ENCODE measurements at places on chromosomes 5 and 9.

DNA sequence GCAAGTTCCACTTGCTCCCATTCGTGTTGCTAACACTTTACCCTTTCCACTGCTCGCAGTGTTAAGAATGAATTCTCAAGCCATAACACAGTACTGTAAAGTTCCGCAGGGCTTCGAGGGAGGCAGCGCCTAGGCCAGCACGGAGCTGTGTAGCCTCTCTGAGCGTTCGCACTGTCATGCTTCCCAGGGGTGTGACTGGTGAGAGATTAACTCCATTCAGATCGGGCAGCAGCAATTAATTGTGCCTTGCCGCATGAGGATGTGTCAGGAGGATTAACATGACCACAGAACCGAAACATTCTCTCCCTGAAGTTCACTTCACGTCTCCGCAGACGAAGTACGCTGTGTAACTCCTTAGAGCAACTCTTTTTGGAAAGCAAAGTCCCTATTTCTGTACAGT, 23.2 kb downstream of the ZBTB34 start:
- no peak for DNase-seq

- DNase-seq = no peak
Observed at GRCh38 chr5:76290321-76290757, 112.7 kb upstream of the IQGAP2 start.

- no peak for DNase-seq
Observed at GRCh38 chr5:169762338-169763095, 125.4 kb downstream of the DOCK2 start.

- DNase-seq = no peak
Observed at GRCh38 chr9:19161257-19162025, 34.1 kb upstream of the PLIN2 start.

DNA sequence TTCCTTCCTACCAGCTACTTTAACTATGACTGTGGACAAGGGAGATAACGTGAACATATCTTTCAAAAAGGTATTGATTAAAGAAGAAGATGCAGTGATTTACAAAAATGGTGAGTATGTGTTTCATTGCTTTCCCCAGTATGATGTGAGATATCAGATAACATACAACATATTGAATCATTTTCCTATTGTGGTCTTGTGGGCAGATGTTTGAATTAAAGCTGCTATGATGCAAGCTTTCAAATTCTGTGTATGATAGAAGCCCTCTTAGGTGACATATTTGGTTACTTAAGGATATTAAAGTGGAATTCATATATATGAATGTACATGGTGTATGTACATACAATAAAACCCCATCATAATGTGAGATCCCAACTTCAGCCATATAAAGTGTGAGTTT, 59.5 kb downstream of the TEK start:
- no peak for DNase-seq

GRCh38 chr9:136316896-136317676, 10.3 kb upstream of the GPSM1 start:
- no peak for DNase-seq

DNA sequence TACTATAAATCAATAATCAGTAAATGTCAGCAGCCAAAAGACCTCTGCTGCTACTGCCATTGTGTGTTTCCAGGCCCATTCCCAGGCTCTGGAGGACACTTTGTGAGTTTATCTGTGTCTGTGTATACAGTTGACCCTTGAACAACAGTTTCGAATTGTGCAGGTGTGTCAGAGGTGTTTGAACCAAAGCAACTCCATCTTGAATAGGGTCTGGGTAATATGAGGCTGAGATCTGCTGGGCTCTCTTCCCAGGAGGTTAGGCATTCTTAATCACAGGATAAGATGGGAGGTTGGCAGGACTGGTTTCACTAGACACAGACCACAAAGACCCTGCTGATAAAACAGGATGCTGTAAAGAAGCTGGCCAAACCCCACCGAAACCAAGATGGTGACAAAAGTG, 2.3 kb upstream of the TBCA start:
- no peak for DNase-seq

DNA sequence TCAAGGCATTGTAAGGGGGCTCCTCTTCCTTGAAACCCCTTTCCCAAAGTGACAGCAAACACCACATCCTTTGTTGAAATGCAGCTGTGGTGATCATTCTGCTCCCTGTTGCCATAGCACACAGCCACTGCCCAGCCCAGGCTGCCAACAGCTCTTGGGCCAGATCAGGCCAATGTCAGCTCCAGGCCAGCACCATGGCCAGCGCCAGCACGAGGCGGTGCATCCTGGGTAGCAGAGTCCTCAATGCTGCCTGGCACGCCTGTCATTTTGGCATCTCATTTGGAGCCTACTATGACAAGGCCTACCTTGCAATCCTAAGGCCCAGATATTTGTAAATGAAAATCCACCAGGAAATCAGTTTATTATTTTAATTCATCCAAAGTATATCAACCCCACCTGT, 390.6 kb downstream of the DNAH5 start:
- DNase-seq = no peak

DNA sequence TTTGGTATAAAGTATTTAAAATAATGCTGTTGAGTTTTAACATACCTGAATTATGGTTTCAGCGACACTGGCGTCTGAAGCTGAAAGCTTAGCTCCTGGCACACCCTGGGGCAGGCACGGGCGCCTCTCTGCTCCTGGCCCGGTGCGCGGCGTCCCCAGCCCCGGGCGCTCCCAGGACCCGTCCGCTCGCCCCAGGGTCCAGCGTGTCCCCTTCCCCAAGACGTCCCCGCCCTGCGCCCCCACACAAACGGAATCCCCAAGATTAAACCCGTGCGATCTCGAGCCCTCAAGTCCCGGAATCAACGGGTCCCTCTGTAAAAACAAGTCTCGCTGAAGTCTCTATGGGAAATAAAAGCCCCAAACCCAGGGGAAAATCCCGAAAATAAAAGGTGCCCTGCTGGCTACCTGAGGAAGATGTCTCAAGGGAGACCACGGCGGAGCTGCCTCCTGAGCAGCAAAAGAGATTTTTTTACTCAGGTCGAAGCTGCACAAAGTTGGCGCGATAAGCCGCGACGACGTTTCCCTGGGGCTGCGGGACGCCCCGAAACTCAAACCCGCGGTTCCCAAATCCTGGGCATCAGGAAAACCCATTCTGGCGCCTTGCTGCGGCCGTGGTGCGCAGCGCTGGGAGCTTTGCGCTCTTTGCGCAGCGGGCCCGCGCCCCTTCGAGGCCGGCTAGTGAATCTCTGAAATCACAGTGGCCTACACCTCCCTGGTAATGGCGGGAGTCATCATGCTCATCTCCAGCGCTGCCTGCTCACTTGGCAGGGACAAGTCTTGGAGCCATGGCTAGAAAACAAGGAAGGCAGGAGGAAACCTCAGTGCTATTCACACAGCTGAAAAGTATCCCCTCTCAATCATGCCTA, 6.3 kb upstream of the IFNA8 start:
- DNase-seq = no peak

- DNase-seq = no peak
Observed at GRCh38 chr9:38249587-38250210, 142.8 kb upstream of the ALDH1B1 start.

DNA sequence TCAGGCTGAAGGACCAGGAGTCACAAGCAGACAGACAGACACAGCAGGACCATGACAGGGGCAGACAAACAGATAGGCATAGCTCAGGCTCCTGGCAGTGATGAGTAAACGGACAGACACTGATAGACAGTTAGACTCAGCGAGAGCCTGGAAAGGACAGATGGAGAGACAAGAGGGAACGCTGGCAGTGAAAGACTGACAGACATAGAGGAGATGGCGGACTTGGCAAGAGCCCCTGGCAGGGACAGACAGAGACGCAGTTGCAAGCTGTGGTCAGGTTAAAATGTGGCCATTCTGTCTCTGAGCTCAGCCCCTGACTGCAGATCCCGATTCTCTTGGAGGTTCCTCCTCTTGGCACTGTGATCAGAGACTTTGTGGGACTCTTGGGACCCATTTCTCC, 13.6 kb downstream of the CSF2 start:
- DNase-seq = no peak

DNA sequence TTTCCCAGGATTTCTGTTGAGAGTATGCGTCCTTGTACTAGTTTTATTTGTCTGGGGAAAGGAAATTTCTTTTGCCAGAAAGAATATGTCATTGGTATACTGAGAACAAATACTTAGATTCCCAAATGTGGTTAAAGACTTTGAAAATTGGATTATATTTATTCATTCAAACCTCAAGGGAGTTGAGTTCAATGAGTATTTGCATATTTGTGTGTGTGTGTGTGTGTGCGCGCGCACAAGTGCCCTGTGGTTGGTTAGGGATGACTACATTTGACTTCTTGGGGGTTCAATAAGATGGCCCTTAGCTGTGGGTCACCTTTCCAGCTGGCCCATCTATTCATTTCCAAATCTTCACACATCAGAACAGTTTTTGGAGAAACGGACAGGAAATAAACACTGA, 4.9 kb downstream of the RXFP3 start:
- DNase-seq = no peak

GRCh38 chr9:34381323-34381722, 4.6 kb upstream of the MYORG start:
- no peak for DNase-seq

DNA sequence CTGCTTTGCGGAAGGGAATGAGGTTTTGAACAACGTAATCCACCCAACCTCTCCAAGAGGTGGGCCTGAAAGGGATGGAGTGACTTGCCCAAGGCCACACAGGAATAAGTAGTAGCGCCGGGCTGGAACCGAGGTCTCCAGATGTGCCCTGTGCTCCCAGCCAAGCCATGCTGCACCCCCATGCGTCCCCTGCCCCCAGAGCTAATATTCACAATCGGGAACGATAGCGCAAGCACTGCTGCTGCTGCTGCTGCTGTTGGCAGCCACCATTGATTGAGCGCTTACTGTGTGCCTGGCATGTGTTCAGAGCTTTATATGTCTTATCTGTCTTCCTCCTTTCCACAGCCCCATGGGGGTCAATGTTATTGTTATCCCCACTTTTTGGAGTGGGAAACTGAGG, 43.9 kb downstream of the AMBP start:
- no peak for DNase-seq

DNA sequence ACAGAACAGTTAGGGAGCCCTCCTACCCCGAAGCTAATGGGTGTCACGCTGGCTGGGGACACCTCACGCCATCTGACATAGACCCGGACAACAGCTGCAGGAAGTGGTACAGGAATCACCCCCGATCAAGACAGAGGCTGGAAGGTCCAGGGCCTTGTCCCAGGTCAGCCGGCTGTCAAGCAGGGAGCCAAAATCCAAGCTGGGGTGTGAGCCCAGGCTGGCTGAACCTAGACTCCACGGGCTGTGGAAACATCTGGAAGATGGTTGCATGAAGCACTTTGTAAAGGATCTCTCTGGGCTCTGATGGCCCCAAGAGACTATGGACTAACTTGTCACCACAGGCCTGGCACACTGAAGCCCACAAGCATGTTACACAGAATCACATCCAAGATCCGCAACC, 68.9 kb upstream of the STXBP1 start:
- no peak for DNase-seq

- DNase-seq = no peak
Observed at GRCh38 chr5:9307150-9307549, 238.7 kb downstream of the SEMA5A start.

DNA sequence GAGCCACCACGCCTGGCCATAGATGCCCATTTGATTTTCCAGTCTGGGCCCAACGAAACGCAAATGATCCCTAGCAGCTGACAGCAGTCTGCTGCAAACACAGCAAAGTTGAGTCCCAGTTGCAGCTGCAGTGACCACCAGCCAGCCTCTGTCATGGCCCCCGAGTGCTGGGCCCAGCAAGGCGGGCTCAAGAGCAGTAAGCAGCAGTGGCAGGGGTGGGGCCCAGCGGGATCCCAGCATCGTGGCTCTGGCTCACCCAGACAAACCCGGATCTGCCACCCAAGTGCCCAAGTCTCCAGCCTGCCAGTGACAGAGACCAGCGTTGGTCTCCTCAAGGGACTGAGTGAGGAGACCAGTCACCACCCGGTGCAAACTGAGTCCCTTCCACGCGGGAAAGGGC, 6.9 kb upstream of the LTC4S start:
- DNase-seq = no peak

- no peak for DNase-seq
Observed at GRCh38 chr5:14342306-14342705, 199.2 kb downstream of the TRIO start.

DNA sequence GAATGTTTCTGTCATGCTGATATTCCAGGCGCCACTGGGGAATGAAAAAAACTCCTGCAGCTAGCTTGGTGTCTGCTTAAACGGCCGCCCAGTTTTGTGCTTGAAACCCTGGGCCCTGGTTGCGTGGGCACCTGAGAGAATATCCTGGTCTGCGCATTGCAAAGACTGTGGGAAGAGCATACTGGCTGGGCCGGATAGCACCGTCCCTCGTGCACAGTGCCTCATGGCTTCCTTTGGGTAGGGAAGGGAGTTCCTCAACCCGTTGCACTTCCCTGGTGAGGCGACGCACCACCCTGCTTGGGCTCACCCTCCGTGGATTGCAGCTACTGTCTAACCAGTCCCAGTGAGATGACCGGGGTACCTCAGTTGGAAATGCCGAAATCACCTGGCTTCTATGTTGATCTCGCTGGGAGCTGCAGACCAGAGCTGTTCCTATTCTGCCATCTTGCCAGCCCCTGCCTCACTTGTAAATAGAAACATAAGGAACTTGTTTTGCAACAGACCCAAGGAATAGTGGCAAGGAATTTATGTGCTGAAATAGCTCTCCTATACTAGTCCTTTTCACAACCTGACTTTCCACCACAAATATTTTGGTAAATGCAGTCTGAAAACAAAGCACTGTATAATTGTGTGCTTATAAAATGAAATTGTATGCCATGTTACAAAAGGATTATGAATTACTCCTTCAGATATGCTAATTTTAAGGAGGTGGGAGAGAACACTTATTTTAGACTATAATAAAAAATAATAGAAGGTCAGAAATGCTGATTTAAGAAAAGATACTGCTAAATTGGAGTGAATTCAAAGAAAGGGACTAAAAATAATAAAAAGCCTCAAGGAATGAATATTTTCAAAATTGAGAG, 90.3 kb downstream of the ADAMTSL1 start:
- DNase-seq = no peak

DNA sequence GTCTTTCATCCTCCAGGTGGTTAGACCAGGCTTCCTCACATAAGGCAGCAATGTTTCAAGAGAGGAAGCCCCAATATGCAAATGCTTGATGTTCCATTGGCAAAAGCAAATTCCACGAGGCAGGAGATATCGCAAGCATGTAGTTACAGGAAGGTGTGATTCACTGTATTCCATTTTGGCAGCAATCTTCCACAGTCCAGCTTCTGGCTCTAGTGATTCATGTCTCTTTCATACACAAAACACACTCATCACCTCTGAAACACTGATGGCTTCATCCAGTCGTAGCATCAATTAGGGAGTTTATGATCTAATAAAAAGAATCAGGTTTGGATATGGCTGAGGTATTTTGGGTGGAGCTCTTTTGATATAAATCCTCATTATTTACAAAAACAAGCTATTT, 552.2 kb upstream of the RIOK2 start:
- DNase-seq = no peak

DNA sequence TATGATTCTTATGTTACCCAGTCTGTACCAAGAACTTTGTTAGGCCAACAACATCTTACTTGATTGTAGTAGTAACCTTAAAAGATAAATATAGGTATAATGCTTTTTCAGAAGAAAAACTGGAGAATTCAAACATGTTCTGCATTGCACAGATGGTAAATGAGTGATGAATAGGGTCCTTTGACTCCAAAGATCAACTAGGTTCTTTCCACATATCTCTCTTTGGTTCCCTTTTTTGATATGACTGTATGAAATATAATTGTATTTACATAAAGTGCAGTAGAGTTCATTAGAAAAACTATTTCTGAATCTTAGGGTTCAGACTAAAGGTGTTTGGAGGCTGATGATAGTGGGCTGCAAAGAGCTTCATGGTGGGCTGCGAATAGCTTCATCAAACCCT, 150.5 kb upstream of the CDKN2B start:
- no peak for DNase-seq
